ENCODE measurements at places on chromosomes 2 and 18.

DNA sequence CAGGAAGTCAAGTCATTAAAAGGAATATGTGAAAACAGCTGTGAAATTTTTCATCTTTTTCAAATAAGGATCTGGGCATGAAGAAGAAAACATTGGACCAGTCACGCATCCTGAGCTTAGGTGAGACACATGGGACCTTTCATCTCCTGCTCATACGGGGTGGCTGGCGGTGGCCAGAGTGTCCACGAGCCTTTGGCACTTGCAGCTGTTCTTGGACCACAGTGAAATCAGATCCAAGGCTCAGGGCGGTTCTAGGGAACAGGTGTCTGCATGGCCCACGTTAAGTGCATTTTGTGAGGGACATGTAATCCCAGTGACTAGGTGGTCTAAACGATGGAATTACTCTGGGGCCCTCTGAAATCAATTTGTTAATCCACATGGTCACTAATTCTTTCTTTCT, 212.7 kb upstream of the COPS8 start:
- no peak for DNase-seq

- DNase-seq = no peak
Measured at GRCh38 chr2:216006164-216006663, 7.1 kb downstream of the MREG start.

DNA sequence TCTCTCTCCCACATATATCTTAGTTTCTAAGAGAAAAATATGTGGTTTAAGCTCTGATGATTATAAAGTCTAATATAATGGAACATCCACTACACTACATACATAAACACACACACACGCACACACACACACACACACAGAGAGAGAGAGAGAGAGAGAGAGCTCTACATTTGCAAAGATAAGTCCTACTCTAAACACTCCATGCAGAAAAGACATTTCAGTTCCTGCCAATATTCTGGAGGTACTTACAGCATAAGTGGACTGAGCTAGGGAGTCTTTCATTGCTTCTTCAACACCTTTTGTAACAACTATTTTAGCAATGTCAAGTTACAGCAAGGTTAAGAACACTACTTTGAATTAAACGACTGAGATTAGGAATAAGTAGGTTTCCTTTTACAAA, 80.1 kb downstream of the FIGN start:
- DNase-seq = no peak

GRCh38 chr2:180655393-180655792, 325.0 kb upstream of the UBE2E3 start:
- DNase-seq = no peak

- no peak for DNase-seq
Measured at GRCh38 chr2:85593023-85593422, 2.5 kb upstream of the RNF181 start.

- peak; percentile 85 for DNase-seq
Measured at GRCh38 chr2:170409164-170409535, 231.2 kb downstream of the MYO3B start.

DNA sequence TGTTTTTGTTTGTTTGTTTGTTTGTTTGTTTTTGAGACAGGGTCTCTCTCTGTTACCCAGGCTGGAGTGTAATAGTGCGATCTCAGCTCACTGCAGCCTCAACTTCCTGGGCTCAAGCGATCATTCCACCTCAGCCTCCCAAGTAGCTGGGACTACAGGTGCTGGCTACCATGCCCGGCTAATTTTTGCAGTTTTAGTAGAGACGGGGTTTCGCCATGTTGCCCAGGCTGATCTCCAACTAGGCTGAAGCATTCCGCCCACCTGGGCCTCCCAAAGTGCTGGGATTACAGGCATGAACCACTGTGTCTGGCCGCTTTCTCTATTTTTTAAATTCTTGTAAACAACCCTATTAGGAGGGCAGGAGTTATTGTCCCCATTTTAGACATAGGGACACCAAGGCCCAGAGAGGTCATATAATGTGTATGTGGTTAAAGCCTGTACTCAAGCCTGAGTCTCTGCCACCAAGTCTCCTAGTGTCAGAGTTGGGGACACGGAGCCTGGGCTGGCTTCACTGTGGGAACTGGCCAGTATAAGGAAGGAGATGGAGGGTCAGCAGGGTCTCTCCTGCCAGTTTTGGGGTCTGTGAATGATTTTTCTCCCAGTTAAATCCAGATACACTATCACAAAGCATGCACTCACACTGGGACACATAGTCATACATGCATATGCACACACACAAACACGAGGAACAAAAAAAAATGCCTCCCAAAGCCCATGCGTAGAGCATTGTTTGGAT, 27.5 kb upstream of the MCFD2 start:
- DNase-seq = no peak

DNA sequence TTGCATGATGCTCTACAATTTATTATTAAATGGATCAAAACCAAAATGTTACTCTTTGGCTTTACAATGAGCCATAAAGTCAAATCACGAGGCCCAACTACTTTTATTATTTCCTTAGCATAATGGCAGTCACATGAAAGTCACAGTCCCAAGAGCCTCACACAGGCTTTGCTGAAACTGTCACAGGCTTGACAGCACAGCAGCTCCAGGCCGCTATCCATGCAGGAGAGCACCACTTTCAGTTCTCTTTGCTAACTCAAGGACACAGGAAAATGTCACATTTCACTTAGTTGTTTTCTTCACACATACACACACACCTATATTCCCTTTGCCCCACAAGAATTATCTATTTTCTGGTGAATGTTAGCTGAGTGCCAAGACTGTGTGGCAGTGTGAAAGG, 11.1 kb upstream of the MSGN1 start:
- no peak for DNase-seq

DNA sequence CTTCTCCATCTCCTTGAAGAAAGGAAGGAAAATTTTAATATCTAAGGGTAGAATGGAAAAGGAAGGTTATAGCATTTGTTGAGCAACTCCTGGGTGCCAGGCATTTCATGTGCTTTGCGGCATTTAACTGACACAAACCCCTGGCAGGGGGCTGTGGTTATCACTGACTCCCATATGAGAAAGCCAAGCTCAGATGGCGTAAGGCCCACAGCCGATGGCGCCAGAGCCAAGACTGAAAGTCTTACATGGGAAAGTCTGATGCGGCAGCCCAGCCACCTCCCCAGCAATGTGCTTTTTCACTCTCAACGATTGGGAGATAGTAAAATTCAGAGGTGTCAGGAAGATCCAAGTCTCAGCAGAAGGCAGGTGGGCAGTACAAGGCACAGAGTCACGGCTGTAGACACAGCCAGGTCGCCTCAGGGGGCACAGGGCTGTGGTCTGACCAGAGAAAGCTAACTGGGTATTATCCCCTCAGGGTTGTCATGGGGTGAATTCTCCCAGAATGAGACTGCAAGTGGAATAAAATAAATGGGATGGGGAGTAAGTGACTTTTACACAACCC, 324.2 kb upstream of the NCKAP5 start:
- no peak for DNase-seq

GRCh38 chr2:151007365-151007764, 254.3 kb downstream of the RBM43 start:
- no peak for DNase-seq

Measured in NCI-H1436 (cell line).